ENCODE measurements at places on chromosomes 16 and 17.

DNA sequence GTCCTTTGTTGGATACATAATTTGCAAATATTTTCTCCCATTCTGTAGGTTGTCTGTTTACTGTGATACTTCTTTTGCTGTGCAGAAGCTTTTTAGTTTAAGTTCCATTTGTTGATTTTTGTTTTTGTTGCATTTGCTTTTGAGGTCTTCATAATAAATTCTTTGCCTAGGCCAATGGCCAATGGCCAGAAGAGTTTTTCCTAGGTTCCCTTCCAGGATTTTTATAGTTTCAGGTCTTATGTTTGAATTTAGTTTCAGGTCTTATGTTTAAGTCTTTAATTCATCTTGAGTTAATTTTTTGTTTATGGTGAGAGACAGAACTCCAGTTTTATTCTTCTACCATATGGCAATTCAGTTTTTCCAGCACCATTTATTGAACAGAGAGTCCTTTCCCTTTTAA is 90.1 kb upstream of the GOT2 start:
- DNase-seq = no peak

DNA sequence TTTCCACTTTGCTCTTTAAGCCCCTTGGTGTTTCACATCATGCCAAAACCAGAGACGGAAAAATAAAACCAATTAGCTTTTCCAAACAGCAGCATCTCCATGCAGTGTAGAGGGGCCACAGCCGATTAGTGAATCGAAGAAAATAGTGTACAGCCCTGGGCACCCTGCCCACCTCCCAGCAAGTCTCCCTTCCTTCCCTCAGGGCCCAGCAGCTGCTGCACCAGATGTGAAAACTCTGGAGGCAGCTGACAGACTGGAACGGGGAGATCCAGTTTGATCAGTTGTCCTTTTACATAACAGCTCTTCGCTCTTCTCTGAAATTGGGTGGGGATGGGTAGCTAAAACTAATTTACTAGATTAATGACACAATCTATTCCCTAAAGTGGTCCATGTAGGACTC is 19.3 kb downstream of the TMEM11 start:
- peak; percentile 40 for DNase-seq

DNA sequence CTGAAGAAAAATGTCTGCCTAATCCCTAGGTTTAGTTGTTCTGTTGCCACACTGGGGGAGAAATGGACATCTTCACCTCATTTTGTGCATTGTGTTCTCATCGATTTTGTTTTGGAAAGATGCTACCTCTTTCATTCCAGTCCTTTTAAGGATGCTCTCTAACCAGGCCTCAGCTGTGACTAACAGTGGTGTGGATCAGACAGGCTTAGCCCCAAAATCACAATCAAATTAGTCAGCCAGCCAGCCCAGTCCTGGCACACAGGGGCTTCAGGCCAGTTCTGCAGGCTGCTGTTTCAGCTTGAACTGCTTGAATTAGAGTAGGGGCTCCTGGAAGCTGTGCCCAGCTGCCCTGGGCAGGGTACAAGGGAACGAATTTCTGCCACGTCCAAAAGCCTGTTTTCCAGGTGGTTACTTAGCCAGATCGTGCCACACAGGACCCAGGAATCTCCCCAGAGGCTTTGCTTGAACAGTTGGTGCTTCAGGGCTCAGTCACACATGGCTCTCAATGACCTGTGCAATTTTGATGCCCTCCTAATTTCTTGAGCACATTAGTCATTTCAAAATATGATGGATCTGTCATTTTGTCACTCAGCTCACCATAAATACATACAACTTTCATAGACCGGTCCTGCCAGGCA is 60.7 kb downstream of the CLEC16A start:
- DNase-seq = peak; percentile 85

DNA sequence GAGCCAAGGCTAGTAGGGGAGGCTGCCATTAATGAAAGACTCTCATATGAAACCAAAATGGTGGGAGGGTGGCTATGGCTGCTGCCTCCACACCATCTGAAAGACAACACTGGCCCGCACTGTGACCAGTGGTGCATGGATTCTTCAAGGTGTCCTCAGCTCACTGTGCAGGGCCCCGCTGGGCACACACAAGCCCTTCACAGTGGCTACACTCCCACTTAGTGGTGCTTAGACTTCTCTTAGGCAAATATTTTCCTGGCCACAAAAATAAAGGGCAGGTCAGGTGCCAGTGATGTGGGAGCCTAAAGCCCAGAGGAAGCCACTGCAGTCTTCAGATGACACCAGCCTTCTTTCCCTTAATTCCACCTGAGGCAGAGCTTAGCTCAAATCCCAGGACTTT is 38.1 kb upstream of the IRX3 start:
- DNase-seq = no peak

GRCh38 chr17:80491478-80492342 is 15.3 kb upstream of the NPTX1 start:
- DNase-seq = no peak

GRCh38 chr16:67399218-67399733 is 6.0 kb upstream of the TPPP3 start:
- DNase-seq = peak; percentile 65

DNA sequence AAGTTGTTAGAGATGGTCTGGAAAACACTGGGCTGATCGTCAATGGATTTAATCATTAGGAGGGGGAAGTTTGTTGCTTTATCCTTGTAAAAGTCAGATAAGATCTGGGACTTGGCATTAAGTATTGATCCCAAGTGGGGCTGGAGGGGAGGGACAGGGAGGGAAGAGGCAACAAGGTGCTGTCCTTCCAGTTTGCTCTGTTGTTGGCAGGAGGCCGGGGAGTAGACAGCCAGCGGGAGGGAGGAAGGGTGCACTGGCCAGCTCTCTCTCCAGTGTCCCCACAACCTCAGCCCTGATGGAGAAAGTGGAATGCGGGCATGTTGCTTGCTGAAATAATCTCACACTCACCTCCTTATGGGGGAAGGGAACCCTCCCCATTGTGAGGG is 210.2 kb downstream of the CCDC182 start:
- DNase-seq = no peak

DNA sequence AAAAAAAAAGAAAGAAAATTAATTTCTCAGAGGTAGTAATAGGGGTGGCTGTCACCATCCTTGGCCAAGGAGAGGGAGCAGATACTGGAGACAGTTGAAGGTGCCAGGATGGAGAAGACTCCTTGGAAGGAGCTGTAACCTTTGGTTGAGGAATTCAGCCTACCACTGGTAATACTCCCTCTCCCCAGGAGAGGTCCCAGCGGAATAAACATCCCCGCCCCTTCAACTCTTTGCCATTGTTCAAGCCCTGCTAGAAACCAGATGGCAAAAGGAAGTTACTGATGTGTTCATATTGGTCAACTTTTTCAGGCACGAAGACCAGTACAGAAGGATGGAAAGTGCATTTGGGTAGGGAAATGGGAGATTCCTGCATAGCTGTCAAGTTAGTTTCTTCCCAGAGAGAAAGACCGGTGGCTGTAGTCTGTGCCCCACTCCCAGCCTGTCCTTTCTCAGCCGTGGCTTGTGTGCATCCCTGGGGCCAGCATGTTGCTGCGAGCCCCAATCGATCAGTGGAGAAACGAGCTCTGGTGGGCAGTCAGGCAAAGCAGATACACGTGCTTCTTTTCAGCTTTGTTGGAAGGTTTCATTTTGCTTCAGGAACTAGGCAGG is 612.1 kb downstream of the MAF start:
- no peak for DNase-seq

GRCh38 chr16:3662601-3663000 is 8.1 kb downstream of the DNASE1 start:
- DNase-seq = no peak

- DNase-seq = no peak
Observed at GRCh38 chr16:85704011-85704410, 15.3 kb upstream of the GINS2 start.

- DNase-seq = no peak
Observed at GRCh38 chr16:17304491-17305119, 166.2 kb downstream of the XYLT1 start.

- no peak for DNase-seq
Observed at GRCh38 chr17:17897442-17897841, 60.7 kb upstream of the SREBF1 start.

- DNase-seq = peak; percentile 37
Observed at GRCh38 chr16:67661101-67661761, 471 bp downstream of the PARD6A start.

DNA sequence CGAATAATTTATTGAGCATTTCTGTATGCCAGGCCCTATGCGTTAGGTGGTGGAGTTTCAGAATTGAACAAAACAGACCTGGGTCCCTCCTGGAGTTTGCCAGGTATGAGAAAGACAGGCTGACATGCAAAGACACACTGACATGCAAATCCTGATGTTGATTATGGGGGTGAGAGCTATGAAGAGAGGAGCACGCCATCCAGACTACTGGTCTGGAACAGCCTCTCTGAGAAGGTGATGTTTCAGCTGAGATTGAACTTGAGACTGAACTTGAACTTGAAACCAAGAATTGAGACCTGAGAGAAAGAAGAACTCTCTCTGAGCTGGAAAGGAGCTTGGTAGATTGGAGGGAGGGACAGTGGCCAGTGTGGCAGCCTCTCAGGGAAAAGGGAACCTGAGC is 14.2 kb upstream of the CACNG4 start:
- no peak for DNase-seq

- DNase-seq = no peak
Observed at GRCh38 chr17:34249061-34249460, 6.0 kb upstream of the CCL2 start.

DNA sequence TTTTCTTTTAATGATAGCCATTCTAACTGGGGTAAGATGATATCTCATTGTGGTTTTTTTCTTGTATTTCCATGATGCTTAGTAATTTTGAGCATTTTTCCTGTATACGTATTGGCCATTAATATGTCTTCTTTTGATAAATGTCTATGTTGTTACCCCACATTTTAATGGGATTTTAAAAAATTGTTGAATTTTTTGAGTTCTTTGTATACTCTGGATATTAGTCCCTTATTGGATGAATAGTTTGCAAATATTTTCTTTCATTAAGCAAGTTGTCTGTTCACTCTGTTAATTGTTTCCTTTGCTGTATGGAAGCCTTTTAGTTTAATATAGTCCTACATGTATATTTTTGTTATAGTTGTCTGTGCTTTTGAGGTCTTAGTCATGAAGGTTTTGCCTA is 79.8 kb downstream of the BCAS3 start:
- DNase-seq = no peak

DNA sequence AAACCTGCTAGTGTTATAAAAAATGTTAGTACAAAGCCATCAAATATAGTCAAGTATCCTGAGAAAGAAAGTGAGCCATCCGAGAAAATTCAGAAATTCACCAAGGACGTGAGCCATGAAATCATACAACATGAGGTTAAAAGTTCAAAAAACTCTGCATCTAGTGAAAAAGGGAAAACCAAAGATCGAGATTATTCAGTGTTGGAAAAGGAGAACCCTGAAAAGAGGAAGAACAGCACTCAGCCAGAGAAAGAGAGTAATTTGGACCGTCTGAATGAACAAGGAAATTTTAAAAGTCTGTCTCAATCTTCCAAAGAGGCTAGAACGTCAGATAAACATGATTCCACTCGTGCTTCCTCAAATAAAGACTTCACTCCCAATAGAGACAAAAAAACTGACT is 31.7 kb downstream of the RBBP6 start:
- DNase-seq = no peak

GRCh38 chr16:17389384-17389783 is 81.4 kb downstream of the XYLT1 start:
- peak; percentile 69 for DNase-seq

DNA sequence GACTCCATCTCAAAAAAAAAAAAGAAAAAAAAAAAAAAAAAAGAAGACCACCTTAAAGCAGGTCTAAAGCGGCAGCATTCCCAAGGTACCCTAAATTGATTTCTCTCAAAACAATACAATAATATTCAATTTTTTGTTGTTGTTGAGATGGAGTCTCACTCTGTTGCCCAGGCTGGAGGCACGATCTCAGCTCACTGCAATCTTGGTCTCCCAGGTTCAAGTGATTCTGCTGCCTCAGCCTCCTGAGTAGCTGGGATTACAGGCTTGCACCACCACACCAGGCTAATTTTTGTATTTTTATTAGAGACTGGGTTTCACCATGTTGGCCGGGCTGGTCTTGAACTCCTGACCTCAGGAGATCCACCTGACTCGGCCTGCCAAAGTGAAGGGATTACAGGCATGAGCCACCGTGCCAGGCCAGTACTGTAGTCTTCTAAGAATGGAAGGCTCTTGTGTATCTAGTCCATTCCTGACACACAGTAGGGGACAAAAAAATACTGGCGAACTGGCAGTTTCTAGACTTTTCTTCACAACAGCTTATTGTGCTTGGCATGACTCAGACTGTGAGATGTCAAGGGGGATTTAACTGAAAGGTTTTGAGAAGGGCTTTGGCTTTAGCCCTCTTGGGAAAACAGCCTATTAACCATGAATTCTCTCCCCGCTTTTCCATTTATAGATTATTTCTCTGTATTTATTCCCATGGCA is 17.3 kb downstream of the CDR2 start:
- no peak for DNase-seq

DNA sequence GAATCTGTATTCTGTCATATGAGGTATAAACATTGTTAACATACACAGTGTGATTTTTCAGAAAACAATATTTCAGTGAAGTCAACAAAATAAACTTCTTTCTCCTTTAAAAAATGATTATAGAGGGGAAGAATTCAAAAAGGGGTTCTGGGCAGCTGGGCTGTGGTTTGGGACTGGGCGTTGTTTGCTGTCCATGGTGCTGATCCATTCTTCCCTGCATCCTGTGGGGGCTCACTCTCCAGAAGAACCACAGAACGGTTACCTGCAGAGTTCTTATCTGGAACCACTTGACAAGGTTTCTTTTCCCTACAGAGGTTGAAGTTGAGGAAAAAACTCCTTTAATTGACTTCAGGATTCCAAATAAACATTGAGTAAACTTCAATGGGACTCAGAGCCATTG is 1091.0 kb downstream of the CDH8 start:
- DNase-seq = no peak

DNA sequence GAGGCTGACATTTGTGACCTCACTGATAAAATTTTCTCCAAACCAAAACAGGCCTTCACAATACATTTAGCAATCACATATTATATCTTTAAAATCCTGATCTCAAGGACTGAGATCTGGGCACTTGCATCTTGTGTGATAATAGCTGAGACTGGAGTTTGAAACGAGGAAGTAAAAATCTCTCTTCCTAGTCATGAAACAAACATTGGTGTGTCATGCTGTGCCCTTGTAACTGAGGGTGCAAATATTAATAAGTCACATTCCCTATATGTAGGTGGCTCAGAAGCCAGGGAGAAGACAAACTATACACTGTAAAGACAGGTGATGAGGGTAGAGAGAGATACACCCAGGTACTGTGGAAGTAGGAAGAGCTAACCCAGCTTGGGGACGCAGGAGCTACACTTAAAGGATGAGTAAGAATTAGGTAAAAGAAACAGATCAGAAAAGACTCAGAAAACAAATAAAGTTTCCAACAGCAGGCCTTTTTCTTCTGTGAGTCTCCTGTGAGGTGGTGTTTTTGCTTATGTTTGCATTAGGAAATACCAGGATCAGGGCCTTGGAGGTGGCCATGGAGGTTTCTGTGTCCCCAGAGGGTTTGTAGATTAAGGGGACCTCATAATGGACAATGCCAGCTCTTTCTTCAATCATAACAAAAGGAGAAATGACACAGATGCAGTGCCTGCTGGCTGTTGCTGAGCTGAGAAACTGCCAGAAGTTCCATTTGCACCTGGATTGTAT is 335.7 kb downstream of the GRIN2A start:
- DNase-seq = no peak

Data from AG20443 (cell line).